Endothelial cell of umbilical vein (primary cell): ENCODE measurements at places on chromosomes 2 and 18. TPM values are rescaled to one million over a fixed set of nuclear protein-coding genes. Genes with fewer than 3 reads are reported as not detected.

- no peak for DNase-seq
Measured at GRCh38 chr2:127679680-127680361, 4.5 kb upstream of the LIMS2 start.

Gene SERPINB11
- not detected in 2 replicates for polyA plus RNA-seq

- DNase-seq, result no peak
Measured at GRCh38 chr2:28623582-28624405, 127.8 kb upstream of the PPP1CB start.

Gene CD8B2
- not detected in 2 replicates for polyA plus RNA-seq

Gene ACMSD
- not detected in 2 replicates for polyA plus RNA-seq

Gene ARL4C
- polyA plus RNA-seq, result 4.7 and 5.5 TPM in 2 replicates

Gene UGT1A10
- not detected in 2 replicates for polyA plus RNA-seq

GRCh38 chr2:10538224-10538894 lies 90.2 kb upstream of the ODC1 start:
- no peak for DNase-seq

Gene PSMA8
- not detected in 2 replicates for polyA plus RNA-seq

DNA sequence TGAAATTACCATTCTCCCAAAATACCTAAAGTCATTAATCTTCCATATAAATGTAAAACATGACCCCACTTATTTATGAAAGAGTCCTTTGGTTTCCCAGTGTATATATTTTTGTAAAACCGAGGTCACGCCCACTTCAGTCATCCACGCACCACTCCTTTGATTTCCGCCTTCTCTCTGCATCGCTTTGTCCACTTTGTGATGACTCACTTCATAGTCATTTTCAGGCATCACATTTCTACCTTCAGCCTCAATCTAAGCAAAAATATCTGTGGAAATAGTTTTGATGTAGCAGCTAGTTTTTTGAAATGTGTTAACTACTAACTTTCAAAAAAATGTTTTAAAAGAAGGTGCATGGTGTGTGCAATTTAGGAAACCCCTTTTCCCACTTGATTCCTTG lies 793.5 kb upstream of the SOX11 start:
- DNase-seq, result peak; percentile 4

GRCh38 chr2:53500181-53500580 lies 267.4 kb upstream of the CHAC2 start:
- no peak for DNase-seq

Gene SAG
- polyA plus RNA-seq, result not detected in 2 replicates

- no peak for DNase-seq
Measured at GRCh38 chr2:479490-480176, 191.7 kb upstream of the ALKAL2 start.

- no peak for DNase-seq
Measured at GRCh38 chr2:191980483-191980882, 133.6 kb upstream of the CAVIN2 start.

DNA sequence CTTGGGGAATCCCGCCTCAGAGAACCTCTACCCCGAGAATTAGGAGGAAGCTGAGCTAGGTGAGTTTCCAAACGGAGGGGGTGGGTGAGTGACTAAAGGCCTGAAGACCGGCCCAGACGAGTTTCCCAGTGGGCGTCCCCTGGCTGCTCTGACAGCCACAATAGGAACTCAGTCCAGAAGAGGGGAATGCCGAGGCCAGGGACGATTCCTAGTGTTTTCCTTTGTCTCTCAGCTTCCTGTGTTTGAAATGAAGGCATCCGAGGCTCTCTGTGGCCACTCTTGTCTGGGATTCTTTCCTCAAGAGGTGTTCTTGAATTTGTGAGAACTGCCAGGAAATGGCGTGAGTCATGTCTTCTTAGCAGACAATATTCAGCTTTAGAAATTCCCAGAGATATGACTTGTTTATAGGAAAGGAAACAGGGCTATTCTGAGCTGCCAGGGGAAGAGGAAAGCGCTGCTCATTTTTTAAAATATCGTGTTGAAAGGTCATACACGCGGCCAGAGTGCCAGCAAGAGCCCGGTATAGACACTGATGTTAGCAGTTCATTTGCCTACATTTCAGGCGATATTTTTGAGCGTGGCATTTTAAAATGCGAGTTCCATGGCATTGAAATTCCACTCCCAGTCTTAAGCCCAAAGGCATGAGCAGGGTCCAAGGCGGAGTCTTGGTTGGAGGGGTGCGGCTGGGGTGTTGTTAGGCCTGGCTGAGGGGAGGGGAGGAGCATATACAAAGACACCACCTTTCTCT lies 169.1 kb upstream of the KLF7 start:
- DNase-seq, result peak; percentile 99

DNA sequence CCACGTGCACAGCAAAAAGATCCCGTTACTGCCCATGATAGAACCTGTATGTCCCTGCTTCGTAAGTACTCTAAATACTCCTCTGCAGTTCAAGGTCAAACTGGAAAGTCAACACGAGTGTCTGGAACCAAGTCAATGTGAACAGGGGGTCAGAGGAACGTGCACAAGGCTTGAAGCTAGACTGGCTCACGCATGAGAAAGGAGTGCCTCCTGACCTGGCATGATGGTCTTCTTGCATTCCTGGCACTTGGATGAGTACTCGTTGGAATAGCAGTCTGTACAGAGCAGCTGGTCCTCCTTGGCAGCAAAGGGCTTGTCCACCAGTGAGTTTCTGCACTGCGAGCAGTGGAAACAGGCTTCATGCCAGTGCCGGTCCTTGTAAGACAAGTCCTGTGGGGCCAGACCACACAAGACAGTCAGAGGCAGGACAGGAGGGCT lies 25.5 kb downstream of the FHL2 start:
- DNase-seq, result no peak

Gene CRYGD
- polyA plus RNA-seq, result not detected in 2 replicates

Gene ERICH2
- polyA plus RNA-seq, result not detected in 2 replicates

GRCh38 chr18:80246445-80247392 lies 595 bp downstream of the PARD6G start:
- peak; percentile 16 for DNase-seq

GRCh38 chr2:205680067-205680466 lies 2.2 kb upstream of the NRP2 start:
- DNase-seq, result peak; percentile 79

Gene FOXI3
- not detected in 2 replicates for polyA plus RNA-seq

DNA sequence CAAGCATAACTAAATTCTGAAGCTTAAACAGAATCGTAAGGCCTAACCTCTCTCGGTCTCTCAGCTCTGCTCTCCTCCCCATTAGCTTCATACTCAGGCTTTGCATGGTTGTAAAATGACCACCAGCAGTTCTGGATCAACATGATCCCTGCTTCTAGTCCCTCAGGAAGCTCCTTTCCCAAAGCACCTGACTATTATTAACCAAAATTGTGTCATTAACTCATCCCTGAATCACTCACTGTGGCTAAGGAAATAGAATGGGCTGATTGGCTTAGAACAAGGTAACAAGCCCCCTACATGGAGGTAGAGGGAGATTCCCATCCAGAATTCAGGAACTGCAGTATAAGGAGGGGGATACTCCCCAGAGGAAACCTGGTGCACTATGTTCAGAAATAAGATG lies 448.3 kb downstream of the ARHGAP15 start:
- no peak for DNase-seq

DNA sequence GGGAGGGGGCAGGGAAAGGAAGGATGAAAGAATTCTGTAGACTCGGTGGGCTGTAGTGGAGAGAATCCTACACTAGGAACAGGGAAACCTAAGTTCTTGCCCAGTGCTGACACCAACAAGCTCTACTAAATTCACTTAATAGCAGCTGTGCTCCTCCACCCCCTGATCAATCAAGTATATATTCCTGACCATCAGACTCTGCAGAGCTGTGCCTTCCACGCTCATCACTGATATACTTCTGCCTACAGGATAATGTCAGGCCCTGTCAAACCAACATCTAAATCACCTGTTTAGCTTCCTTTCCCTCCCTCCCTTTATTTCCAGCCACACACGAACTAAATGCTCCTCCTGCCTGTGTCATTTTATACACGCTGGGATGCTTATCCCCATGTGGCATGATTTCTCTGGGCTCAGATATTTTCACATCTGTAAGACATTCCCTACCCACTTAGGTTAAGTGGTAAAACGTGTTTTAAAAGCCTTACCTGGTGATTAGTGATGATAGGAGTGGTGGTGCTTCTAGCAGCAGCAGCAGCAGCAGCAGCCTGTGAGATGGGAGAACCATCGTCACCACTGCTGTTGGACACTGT lies 301.9 kb downstream of the LRRTM1 start:
- no peak for DNase-seq

GRCh38 chr2:102337012-102337411 lies 18.6 kb upstream of the IL18R1 start:
- DNase-seq, result peak; percentile 80

DNA sequence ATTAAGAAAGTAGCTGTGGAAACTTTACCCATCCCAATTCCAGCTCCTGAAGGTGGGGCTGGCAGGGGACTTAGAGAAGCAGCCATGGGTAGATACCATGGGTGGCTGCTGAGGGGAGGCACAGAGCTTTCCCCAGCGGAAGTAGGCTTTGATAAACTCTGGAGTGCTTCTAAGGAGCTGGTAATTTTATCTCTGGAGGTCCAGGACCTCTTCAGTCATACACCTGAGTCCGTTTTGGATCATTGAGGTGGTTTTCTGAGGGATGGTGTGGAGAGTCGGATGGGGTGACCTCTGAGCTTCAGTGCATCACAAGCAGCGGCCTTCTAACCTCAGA lies 36.7 kb upstream of the BMP10 start:
- no peak for DNase-seq

- DNase-seq, result no peak
Measured at GRCh38 chr2:237876532-237876931, 17.1 kb downstream of the RAMP1 start.

Gene SCG2
- not detected in 2 replicates for polyA plus RNA-seq

DNA sequence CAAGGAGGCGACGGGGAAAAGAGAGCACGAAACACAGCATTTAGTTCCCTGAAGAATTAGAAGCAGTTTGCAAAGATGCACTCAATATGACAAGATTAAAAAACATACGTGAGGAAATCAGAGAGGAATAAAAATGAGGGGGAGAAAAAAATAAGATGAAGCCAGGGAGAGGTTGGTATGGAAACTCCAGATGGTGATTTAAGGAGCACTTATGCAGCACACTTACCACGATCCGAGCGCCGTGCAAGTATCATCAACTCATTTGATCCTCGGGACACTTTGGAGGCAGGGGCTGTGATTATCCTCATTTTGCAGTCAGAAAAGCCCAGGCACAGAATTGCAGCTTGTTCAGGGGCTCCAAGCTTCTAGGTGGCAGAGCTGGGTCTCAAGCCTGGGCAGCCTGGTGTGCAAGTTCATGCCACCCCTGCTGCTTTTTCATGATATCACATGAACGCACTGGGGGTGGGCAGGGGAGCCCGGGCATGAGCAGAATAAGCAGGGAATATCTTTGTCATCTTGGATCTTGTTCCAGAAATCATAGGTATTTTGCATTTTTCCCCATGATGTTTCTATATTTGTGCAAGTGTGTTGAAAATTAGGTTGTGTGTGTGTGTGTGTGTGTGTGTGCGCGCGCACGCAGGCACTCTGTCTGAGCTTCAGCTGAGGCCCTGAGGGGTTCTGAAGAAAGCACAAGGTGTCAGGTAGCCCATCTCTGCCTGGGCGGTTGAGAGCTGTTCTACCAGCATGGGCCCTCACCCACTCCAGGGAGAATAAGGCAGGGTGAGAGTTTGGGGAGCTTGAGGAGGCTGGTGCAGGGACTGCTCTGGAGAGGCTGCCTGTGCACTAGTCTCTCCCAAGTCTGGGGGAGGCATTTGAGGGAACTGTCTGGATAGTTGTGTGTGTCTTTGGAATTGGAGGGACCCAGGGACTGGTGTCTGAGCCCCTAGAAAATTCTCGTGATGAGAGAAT lies 25.0 kb upstream of the PDIA6 start:
- DNase-seq, result no peak

- DNase-seq, result no peak
Measured at GRCh38 chr2:74093840-74094239, 53.9 kb downstream of the BOLA3 start.

Gene TEX44
- not detected in 2 replicates for polyA plus RNA-seq

GRCh38 chr18:28080876-28081300 lies 96.0 kb downstream of the CDH2 start:
- DNase-seq, result no peak

Gene TNFRSF11A
- polyA plus RNA-seq, result 7.5 and 10.4 TPM in 2 replicates

Gene CYP1B1
- 0.01 TPM in 1 of 2 replicates, not detected in the other for polyA plus RNA-seq

Gene FAM237A
- polyA plus RNA-seq, result not detected in 2 replicates

GRCh38 chr2:120611961-120612360 lies 123.7 kb upstream of the GLI2 start:
- DNase-seq, result no peak

Gene ANTXR1
- polyA plus RNA-seq, result 3.7 and 4.2 TPM in 2 replicates

GRCh38 chr2:10500601-10501361 lies 52.7 kb upstream of the ODC1 start:
- DNase-seq, result no peak

DNA sequence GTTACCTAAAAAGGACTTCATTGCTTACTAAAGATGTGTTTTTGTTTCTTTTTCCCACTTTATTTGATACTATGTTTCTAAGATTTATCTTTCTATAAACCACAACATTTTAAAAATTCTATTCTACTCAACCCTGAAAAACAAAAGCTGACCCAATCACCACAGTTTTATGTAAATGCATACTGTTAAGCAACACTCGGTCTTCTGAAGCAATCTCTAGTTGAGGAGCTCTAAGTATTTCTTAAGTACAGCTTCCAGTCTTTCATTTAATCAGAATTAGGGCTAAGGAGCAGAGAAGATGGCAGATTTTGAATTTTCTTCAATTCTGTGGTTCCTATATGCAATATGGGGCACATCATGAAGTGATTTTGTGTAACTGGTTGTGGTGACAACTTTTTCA lies 72.2 kb upstream of the SLC4A10 start:
- DNase-seq, result no peak

- DNase-seq, result peak; percentile 6
Measured at GRCh38 chr2:200308546-200309295, 2.2 kb downstream of the SPATS2L start.

DNA sequence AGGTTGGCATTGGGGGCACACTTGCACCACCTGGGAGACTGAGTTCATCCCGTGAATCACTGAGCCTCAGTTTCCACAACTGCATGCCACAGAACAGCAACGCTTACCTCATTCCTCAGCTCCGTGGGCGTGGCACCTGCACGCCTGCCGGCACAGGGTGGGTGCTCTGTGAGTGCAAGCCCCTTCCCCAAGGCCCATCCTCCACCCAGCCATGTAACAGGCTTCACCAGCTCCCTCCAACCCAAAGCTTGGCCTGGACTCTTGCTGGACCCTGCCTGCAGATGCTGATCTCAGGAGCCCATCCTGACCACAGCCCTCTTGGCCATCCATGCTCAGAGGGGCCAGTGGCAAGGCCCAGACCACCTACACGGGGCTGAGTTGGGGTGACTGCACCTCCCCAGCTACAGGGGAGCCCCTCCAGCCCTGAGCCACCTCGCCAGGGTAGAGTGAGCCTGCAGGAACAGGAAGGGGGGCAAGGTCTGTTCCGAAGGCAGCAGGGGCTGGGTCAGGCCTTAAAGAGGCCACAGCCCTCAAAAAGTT lies 1.8 kb downstream of the PRLH start:
- no peak for DNase-seq

Gene MC4R
- polyA plus RNA-seq, result not detected in 2 replicates

Gene PKP4
- 28.3 and 35.4 TPM in 2 replicates for polyA plus RNA-seq

Gene RTP5
- not detected in 2 replicates for polyA plus RNA-seq

DNA sequence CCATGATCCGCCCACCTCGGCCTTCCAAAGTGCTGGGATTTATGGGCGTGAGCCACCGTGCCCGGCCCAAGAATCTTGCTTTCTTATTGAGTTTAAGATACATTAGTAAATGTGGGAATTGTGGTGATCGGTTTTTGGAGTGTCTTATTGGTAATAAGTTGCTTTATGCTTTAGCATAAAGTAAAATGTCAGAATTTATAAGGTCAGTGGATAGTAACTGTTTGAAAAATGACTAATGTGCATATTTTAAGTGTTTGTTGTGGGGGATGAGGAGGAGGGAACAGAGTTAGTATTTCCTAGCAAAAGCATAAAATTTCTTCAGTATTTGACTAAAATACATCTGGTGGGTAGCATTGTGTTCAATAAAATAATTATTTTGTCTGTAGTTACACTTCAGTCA lies 77.4 kb downstream of the SLC39A10 start:
- DNase-seq, result no peak
